Placental epithelial cell (primary cell): ENCODE measurements at places on chromosomes 7 and 10. TPM values are rescaled to one million over a fixed set of nuclear protein-coding genes. Genes with fewer than 3 reads are reported as not detected.

LRRC17 gene
- total RNA-seq = 148 and 183 TPM in 2 replicates

TRIL gene
- 0.33 and 0.79 TPM in 2 replicates for total RNA-seq

TYW1B gene
- 0.54 and 1.6 TPM in 2 replicates for total RNA-seq

SFRP4 gene
- total RNA-seq = 0.79 TPM in 1 of 2 replicates, not detected in the other

SEC61A2 gene
- total RNA-seq = 4.7 and 7.8 TPM in 2 replicates

TMEM229A gene
- not detected in 2 replicates for total RNA-seq

NFKB2 gene
- 15.3 and 19.0 TPM in 2 replicates for total RNA-seq

NODAL gene
- 0.43 TPM in 1 of 2 replicates, not detected in the other for total RNA-seq

ATG9B gene
- 6.5 and 20.0 TPM in 2 replicates for total RNA-seq

DRGX gene
- total RNA-seq = not detected in 2 replicates

PDE6C gene
- not detected in 2 replicates for total RNA-seq

ARHGAP22 gene
- total RNA-seq = 0.39 and 1.4 TPM in 2 replicates

ATRNL1 gene
- 0.22 and 0.39 TPM in 2 replicates for total RNA-seq

EFCAB10 gene
- 0.33 and 0.39 TPM in 2 replicates for total RNA-seq

CCDC172 gene
- not detected in 2 replicates for total RNA-seq

MRLN gene
- total RNA-seq = not detected in 2 replicates

C10orf62 gene
- 0.33 TPM in 1 of 2 replicates, not detected in the other for total RNA-seq

PTF1A gene
- 0.79 TPM in 1 of 2 replicates, not detected in the other for total RNA-seq

SLC29A3 gene
- total RNA-seq = 50.4 and 54.2 TPM in 2 replicates

FFAR4 gene
- total RNA-seq = not detected in 2 replicates

PILRA gene
- total RNA-seq = under 0.01 and 0.22 TPM in 2 replicates

RTKN2 gene
- under 0.01 and 0.22 TPM in 2 replicates for total RNA-seq

GRM3 gene
- total RNA-seq = 0.39 TPM in 1 of 2 replicates, not detected in the other

PNLIPRP2 gene
- not detected in 2 replicates for total RNA-seq

PLPP4 gene
- total RNA-seq = not detected in 2 replicates

FOXI2 gene
- not detected in 2 replicates for total RNA-seq

WDR86 gene
- total RNA-seq = 13.7 TPM in 1 of 2 replicates, not detected in the other

CDNF gene
- total RNA-seq = 2.0 and 2.7 TPM in 2 replicates

TMEM225B gene
- total RNA-seq = 5.5 TPM in 1 of 2 replicates, not detected in the other

AP1S1 gene
- total RNA-seq = 146 and 265 TPM in 2 replicates

CALML5 gene
- not detected in 2 replicates for total RNA-seq

CCL24 gene
- not detected in 2 replicates for total RNA-seq

CRYGN gene
- total RNA-seq = not detected in 2 replicates

IL2RA gene
- total RNA-seq = 0.39 TPM in 1 of 2 replicates, not detected in the other

CCDC3 gene
- total RNA-seq = 0.11 and 0.39 TPM in 2 replicates

CWF19L1 gene
- 16.1 and 27.1 TPM in 2 replicates for total RNA-seq

GIMAP6 gene
- not detected in 2 replicates for total RNA-seq

EGFR gene
- 70.7 and 125 TPM in 2 replicates for total RNA-seq
